Femur (tissue), 1 donor: ENCODE measurements at places on chromosomes 6 and 20.

DNA sequence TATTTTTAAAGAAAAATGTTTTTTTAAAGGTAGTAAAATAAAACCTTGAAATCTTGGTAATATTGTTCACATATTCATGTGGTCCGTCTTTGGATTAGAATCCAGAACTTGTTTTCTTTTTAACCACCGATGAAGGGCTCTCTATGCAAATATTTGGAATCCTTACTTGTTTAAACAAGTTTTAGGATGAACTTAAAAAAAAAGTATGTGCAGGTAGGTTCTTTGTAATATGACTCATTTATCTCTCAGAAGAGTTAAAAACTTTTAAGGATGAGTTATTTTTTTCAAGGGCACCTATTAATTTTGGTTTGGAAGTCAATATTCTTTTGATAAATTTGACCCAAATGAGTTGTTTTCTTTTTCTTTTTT is 8.9 kb downstream of the DSP start:
- no peak for DNase-seq

DNA sequence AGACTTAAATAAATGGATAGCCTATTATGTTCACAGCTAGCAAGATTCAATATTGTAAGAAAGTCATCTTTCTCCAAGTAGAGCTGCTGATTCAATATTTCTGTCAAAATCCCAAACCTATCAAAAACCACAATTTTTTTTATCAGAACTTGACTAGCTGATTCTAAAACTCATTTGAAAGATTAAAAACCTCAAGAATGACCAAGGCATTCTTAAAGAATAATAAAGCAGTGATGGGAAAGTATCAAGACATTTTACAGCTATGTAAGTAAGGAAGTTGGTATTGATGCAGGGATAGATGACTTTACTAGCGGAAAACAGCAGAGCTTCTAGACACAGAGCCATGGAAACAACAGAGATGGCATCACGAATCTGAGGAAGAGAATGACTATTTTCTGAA is 64.7 kb downstream of the SAMD3 start:
- no peak for DNase-seq

DNA sequence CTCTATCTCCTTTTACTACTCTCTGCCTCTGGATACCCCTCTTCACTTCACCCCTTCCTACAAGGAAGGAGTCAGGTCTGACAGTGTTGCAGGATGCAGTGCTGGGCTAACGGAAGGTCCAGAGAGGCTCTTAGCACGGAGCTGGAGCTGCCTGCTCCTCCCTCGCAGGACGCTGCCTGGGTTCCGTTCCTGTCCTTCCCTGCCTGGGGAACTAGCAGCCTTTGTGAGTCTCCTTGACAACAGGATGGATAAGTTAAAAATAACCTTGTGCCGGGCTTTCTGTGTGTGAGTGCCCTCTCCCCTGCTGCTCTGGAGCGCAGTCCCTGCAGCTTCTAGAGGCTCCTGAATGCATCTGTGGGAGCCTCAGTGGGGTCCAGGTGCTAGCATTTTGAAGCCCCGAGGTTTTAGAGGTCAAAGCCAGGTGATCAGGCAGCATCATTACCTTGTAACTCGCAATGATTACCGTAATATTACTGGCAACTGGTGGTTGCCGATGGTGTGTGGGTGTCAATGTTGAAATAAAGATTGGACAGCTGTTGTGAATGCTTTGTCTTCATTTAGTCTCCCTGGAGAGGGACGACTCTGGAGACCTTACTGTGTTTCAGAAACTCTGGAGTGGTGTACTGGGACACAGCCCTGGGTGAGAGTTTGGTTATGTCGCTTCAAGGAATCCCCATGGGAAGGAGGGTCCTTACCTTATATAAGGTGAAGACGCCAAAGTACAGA is 44.4 kb downstream of the CDS2 start:
- DNase-seq, result peak; percentile 58

- DNase-seq, result no peak
These were observed 15.2 kb upstream of the NOP56 start for GRCh38 chr20:2637246-2637645.

- DNase-seq, result no peak
These were observed 10.2 kb downstream of the PLCB4 start for GRCh38 chr20:9078826-9079731.

DNA sequence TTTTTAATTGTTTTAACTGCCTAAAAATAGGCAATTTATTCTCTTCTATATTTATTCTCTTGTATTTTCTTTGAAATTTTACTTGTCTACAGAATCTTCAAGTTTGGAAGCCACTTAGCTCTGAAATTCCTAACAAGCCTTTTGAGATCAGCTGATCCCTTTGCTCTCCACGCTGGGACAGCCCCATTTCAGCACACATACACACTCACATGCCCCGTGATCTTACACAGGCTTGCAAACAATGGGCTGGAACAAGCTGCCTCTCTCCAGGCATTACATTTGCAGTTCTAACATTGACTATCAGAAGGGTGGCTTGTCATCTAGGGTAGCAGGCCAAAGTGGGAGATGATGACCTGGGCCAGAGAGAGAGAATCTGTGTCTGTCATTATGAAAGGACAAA is 62.1 kb upstream of the RAB32 start:
- no peak for DNase-seq

GRCh38 chr20:60085551-60086132 is 127.4 kb downstream of the CDH26 start:
- no peak for DNase-seq

- no peak for DNase-seq
These were observed 116.6 kb downstream of the ZFAND3 start for GRCh38 chr6:37936150-37936549.

DNA sequence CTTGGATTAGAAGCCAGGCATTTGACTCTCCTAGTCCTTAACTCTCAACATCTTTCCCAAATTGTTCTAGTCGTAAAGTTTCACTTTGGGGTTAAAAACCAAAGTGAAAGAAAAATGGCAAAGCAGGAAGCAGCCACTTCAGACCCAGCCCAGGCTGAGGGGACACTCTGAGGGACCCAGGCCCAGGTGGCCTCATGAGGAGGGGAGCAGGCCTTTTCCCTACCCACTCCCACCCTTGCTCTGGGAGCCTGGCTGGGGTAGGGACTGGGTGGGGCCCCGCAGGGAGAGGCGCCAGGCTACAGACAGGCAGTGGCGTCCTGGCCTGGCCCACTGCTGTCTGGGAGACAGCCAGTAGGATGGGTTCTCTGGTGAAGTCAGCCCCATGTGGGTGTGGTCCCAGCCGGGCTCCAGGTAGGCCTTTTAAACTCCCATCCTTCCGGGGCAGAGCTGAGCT is 68.7 kb upstream of the MYL9 start:
- DNase-seq, result no peak

GRCh38 chr6:48553467-48554189 is 442.6 kb upstream of the PTCHD4 start:
- no peak for DNase-seq
